ENCODE measurements at places on chromosomes 1 and 21.
A peak's percentile ranks its signal among the peaks of the same experiment; 100 is the strongest.

DNA sequence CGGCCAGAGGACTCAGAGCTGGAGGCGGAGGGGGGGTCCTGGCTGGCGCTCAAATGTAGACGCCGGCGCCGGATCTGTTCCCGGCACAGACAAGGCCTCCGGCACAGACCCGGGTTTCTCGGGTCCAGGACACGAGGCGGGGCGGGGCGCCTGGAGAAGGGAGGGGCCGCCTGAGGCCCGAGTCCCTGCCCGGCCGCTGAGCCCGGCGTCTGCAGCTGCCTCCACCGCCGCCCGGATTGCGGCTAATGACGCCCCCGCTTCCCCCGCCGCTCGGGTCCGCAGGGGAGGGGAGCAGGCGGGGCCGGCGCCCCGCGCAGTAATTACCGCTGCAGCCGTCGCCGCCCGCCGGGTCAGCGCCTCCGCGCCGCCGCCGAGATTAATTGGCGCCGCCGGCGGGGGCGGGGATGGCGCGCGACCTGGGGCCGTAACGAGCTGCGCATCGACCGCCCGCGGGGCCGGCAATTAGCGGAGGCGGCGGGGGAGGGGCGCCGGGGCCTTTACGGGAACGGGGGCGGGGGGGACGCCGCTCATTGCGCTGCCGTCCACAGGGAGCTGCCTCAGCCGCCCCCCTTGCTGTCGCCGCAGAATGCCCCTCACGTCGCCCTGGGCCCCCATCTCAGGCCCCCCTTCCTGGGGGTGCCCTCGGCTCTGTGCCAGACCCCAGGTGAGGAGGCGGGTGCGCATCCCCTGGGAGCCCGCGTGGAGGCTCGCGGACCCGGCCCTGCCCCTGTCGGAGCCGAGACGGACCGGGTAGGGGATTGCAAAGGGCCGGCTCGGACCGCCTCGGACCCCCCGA, 17.3 kb downstream of the NOC2L start:
- DNase-seq, result no peak

DNA sequence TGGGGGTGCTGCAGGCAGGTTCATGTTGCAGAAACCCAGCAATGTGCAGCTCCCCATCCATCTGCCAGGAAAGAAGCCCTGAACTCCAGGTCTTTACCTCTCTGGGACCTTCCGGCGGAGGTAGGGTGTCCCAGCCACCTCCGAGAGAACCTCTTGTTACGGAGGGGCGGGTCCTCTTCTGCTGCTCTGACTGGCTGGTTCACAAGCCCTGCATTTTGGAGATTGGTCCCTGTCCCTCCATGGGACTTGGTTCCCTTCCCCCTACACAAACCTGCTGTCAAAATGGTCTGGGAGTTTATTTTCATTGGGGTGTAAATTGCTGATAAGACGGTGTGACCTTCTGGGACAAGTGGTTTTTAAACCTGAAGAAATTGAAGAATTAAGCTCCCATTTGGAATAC, 8.0 kb upstream of the CELSR2 start:
- DNase-seq, result no peak

GRCh38 chr1:20717452-20718342, at the start of gene KIF17:
KIF17 (minus strand) TSS chr1:20718007; CDS start chr1:20717706, 301 bp downstream.
- DNase-seq, result peak; percentile 68

DNA sequence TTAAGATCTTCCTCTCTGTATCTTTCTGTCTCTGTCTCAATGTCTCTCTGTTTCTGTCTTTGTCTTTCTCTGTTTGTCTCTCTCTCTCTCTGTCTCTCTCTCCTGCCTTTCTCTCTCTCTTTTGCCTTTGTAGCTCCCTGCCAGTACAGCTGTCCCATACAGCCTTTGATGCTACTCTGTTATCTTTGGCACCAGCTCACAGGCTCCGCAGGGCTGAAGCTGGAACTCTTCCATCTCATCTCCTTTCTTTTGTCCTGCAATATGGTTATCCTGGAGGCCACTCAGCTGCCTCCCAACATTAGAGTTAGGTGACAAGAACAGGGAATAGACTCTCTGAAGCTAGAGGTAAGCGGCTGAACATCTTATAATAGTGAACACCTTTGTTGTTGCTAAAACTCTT, 354.3 kb upstream of the NEGR1 start:
- DNase-seq, result no peak

DNA sequence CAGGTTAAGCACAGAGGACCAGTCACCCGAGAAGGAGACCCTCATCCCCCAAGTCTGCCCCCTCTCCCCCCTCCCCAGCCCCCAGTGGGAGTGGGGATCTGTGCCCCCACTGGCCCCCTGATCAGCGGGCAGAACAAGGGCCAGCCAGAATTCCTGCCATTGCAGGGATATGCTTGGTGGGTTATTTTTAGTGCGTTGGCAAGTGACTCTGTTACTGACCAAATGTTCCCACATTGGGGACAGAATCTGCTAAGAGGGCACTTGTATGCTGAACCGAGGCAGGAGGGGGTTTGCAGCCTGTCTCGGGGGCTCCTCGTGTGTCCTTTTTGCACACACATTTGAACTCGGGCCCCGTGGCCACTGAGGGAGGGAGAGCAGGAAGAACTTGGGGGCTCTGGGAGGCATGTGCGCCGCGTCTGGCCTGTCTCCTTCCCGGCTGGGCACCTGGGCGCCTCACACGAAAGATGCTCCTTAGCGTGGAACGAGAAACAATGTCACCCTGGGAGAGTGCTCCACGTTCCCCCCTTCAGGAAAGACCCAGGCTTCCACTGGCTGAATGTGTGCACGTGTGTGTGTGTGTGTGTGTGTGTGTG, 66.4 kb upstream of the CASZ1 start:
- no peak for DNase-seq

Measured in posterior cingulate gyrus (tissue), 11 donors.